ENCODE measurements at places on chromosomes 5 and 9.

DNA sequence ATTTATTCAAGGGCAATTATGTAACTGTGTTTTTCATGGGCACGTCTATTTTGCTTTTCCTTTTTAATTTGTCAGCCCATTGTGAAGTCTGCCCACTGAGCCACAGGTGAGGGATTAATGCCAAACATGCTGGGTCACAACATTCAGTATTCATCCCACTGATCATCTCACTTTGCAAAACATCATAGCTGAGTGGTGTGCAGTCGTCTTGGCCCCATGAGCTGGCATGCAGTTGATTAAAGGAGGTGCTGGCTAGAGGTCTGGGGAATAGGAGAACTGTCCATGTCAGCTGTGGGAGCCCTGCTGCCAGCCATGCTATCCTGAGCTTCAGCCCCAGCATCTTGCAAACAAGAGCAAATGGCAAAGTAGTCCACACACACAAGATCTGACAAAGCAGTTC is 11.7 kb upstream of the ESM1 start:
- DNase-seq, result no peak

GRCh38 chr5:59104400-59105127 is 521.7 kb downstream of the RAB3C start:
- no peak for DNase-seq

DNA sequence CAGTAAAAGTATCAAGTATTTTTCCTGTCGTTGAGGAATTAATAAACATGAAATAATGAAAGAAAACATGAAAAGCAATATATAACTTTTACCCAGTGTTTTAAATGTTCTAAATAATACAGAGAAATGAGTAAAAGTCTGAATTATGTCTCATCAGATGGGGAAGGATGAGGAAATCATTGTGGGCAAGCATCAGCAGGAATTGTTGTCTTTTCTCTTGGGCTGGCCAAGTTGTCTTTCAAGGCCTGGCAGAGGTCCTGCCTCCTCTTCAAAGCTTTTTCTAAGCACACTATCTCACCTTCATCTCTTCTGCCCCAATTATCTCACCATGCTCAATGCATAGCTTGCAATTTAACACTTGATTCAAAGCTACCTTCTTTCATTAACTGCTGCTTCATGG is 41.9 kb downstream of the MOCS2 start:
- DNase-seq, result no peak

GRCh38 chr5:169801324-169801777 is 164.3 kb downstream of the DOCK2 start:
- no peak for DNase-seq

DNA sequence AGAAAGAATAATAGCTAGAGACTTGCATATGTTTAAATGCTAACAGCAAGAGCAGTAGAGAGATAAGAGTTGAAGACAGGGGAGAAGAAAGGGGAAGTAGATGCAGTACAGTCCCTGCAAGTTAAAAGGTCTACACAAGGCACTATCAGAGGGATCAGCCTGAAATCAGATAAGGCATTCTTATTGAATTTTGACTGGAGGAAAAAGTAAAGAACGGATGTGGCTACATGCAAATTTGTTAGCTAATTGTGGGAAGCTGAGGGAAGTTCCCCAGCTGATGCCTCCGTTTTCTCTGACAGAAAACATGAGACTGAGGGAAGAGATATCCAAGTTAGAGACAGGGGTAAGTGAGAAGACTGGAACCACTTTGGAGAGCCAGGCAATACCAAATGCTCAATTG is 12.9 kb upstream of the RHOBTB3 start:
- DNase-seq, result peak; percentile 18

DNA sequence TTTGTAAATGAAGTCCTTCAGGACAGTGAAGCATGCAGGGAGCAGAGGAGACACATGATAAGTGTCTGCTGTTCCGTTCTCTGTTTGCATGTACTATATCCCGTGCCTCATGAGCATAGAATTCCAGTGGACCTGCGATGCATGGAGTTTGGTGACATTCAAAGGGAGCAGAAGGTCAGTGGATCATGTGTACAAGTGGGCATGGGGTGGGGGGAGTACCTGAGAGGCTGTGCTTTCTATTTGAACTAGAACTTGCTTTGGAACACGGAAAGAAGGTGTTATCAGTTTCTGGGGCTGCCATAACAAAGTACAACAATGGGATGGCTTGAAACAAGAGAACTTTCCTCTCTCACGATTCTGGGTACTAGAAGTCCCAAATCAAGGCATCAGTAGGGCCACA is 5.1 kb upstream of the CCNJL start:
- DNase-seq, result no peak

DNA sequence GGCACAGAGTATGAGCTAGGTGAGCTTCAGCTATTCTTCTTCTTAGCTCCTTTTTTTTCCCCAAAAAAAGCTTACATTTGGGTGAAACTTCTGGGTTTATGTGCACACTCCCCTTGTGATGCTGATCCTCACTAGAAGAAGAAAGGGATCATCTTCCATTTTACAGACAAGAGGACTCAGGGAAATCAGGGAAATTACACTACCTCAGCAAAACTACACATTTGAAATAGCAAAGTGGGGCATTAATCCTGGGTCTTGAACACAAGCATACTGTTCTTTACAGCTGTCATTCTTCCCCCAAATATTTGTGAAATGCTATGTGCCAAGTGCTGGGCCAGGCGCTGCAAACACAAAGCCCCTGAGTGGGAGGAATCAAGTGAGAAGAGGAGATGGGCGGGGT is 68.6 kb upstream of the NFIL3 start:
- no peak for DNase-seq

DNA sequence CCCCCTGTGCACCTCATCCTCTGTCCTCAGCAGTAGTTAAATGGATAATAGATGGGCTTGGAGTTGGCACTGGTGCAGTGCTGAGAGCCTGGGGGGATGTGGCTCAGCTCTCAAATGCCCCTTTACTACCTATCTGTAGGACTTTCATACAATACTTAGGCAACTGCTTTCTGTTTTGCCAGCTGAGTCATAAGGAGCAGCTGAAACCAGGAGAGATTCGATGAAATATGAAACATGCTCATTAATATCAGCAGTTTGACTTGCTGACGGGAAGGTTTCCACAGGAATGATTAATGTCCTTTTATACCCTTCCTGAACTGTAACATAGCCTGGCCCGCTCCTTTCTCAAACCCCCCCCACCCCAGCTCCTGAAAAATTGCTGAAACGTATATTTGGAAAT is 142.6 kb downstream of the SAXO1 start:
- DNase-seq, result no peak

GRCh38 chr5:134945041-134945440 is 22.7 kb upstream of the CATSPER3 start:
- DNase-seq, result no peak

GRCh38 chr5:127053049-127053448 is 20.3 kb downstream of the C5orf63 start:
- no peak for DNase-seq

- DNase-seq, result no peak
Observed at GRCh38 chr5:148788636-148789035, 37.8 kb upstream of the ADRB2 start.

DNA sequence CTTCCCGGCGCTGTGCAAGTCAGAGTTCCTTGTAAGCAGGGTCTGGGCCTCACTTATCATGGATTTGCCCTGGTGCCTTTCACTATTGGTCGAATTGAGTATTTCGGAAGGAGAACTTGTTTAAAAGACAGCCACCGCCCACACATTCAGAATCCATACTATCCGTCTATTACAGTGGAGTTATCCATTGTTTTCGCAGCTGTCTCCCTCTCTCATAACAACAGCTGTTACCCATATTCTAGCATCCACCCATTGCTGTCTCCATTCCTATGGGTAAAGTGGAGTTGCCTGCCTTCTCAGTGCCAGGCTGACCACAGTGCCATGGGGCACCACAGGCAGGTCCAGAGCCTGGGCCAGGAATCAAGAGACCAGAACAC is 20.2 kb downstream of the FAXDC2 start:
- DNase-seq, result no peak

GRCh38 chr5:152987131-152987530 is 503.3 kb upstream of the GRIA1 start:
- no peak for DNase-seq

DNA sequence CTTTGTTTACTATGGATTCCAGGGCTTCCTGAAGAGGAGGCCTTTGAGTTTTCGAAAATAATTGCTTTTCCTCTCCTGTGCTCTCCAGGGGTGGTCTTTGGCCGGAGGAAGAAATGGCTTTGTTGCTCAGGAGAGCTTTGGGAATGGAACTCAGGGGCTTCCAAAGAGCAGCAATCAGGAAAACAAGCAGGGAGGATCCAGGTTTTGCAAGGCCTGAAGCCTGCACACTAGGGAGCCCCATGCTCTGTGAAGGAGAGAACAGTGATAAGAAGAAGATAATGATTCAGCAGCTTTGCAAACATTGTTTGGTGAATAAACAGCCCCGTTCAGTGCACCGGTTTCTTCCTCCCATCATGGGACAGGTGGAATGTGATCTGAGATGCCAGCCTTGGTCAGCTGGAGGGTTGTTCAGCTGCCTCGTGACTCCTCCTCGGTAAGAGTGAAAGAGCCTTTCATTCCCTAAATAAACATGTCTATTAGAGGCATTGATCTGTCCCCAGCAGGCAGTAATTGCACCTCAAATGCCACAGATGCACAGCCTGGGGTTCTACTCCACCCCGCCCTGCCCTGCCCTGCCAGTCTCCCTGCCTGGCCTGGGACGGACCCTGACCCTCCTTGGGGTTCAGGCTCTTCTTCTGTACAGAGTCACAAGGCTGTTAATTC is 11.5 kb upstream of the ALDH1B1 start:
- DNase-seq, result no peak

Measured in activated naive CD8-positive, alpha-beta T cell treated with anti-CD3 and anti-CD28 coated beads for 36 hours (primary cell).